Activated CD8-positive, alpha-beta memory T cell treated with anti-CD3 and anti-CD28 coated beads, Interleukin-2, amount 10 ng/mL, durations not matched to agents 7 days and 5 days (primary cell): ENCODE measurements at places on chromosomes 5 and 9.

DNA sequence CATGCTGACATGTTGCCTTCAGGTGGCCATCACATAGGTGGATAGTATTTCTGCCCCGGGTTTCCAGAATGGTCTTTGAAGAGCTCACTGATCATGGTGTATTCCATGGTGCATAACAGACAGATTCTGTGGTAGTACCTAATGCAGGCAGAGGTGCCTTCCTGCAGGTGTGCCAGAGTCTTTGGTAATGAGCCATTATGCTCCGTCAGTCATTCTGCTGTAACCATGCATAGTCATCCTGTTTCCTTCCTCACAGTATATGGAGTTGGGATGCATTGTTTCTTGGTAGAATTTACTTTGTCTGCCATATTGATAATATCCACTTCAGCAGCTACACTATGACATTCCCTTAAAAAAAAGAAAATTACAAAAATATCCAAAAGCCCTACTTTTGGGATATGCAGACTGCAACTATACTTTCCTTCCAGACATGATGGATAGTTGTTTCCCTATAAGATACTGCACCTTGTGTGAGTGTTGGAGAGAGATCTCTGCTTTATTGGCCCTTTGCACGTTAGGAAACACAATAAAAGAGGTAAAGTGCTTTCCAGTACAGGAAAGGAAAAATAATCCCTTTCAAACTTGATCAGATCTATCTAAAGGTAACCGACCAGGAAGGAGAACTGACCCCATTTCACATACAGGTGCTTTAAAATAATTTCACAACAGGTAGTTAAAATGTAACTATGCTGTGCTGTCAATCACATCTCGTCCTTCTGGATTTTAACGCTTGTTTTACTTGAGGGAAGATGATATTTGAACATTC lies 537.5 kb upstream of the WWC1 start:
- DNase-seq = no peak

DNA sequence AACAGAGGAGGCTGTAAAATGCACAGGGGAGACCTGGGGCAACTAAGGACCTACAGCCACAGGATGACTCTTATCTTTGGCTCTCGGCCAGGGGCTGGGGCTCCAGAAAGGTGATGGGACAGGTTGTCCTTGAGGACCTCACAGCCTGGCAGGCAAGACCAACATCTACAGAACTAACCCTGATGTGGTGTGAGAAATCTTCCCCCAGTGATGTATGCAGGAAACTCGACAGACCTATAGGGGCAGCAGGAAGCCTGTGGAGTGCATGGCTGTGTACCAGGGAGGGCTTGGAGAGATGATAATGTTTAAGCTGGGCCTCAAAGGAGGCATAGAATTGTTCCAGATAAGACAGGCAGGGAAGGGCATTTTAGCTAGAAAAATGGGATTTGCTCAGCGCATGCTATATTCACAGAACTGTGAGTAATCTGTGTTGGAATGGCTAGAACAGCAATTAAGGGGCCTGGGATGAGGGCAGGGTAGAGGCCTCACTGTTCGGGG lies 68.5 kb upstream of the SLC25A51 start:
- DNase-seq = no peak

DNA sequence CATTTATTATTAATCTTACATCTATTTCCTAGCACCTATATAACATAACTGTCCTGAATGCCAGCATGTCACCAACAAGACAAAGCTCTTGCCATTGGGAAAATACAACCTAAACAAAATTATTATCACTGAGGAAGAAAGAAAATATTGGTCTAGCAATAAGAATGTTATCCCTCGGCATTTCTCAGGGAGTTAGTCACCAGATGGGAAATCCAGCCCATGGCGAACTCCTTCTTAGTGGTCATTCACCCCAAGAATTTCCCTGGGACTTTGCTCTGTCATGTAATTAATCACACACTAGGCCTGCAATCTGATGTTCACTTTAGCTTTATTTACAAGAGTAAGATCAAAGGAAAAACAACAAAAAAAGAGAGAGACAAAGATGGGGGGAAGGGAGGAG lies 56.1 kb upstream of the TAS2R1 start:
- no peak for DNase-seq

- no peak for DNase-seq
Measured at GRCh38 chr9:16401701-16402100, 468.8 kb downstream of the BNC2 start.

- DNase-seq = no peak
Measured at GRCh38 chr9:26310294-26310693, 582.3 kb downstream of the CAAP1 start.

GRCh38 chr5:180568914-180569313 lies 22.4 kb downstream of the SCGB3A1 start:
- no peak for DNase-seq

DNA sequence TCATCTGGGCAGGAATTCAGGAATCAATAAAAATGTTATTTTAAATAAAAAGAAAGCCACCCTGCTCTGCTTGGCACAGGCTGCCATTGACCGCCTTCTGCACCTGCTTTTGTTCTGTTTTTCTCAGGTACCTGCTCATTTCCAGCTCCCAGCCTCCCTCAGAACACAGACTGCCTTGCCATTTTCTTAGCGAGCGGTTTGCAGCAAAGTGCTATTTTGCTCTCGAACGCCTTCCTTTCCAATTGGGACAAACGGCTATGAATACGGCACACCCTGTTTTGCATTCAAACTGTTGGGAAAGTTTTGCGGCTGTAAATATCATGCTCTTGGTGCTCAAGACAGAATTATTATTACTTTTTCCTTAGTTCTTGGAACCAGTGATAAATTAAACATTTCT lies 25.1 kb upstream of the FCN1 start:
- DNase-seq = no peak

- no peak for DNase-seq
Measured at GRCh38 chr5:164202338-164202737, 696.9 kb downstream of the MAT2B start.

DNA sequence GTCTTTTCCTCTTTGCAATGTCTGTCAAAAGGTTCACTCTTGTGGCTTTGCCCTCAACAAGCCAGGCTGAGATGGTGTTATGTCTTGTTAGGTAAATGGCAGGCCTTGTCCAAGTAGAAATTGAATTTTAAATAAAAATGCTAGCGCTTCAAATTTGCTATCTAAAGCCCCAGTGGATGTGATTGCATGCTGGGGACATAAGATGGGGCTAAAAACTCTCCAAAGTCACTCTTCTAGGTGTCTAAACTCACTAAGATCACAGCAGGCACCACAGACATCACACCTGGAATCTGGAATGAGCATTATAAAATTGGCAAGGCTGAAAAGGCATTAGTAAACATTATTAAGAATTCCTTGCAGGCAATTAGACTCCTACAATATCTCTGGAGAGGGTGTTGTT lies 262.7 kb upstream of the CLINT1 start:
- DNase-seq = no peak

GRCh38 chr5:18299166-18299565 lies 664.9 kb downstream of the TAF11L14 start:
- DNase-seq = no peak

- DNase-seq = no peak
Measured at GRCh38 chr9:33124751-33125381, 42.3 kb downstream of the B4GALT1 start.

- no peak for DNase-seq
Measured at GRCh38 chr5:103224894-103225246, 33.7 kb upstream of the MACIR start.

- DNase-seq = no peak
Measured at GRCh38 chr5:1122511-1123294, 10.8 kb upstream of the SLC12A7 start.

DNA sequence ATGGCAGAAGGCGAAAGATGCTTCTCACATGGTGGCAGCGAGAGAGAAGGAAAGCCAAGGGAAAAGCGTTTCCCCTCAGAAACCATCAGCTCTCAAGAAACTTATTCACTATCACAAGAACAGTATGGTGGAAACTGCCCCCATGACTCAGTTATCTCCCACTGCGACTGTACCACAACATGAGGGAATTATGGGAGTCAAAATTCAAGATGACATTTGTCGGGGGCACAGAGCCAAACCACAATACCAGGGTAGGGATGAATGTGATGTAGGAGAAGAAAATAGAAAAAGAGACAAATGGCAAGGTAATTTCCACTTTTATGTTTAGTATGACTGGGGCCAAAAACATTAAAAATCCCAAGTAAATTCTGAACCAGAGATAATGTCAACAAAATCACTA lies 216.8 kb downstream of the TRIM36 start:
- DNase-seq = no peak

DNA sequence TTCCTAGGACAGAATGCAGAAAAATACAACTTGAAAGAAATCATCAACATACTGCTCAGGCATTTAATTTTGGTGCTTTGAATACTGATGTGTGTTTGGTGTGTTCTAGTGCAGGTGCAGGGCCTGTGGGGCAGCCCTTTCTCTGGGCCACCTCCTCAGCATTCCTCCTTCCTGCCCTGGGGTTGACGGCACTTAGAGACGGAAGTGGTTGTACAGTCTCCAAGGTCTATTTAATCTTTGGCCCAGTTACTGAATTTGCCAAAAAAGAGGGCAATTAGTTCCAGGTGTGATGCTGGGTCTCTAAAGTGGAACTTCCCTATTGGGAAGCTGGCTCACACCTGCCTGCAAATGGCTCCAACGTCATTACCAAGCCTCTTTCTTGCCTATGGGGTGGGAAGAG lies 269.0 kb downstream of the SH3GL2 start:
- DNase-seq = no peak

DNA sequence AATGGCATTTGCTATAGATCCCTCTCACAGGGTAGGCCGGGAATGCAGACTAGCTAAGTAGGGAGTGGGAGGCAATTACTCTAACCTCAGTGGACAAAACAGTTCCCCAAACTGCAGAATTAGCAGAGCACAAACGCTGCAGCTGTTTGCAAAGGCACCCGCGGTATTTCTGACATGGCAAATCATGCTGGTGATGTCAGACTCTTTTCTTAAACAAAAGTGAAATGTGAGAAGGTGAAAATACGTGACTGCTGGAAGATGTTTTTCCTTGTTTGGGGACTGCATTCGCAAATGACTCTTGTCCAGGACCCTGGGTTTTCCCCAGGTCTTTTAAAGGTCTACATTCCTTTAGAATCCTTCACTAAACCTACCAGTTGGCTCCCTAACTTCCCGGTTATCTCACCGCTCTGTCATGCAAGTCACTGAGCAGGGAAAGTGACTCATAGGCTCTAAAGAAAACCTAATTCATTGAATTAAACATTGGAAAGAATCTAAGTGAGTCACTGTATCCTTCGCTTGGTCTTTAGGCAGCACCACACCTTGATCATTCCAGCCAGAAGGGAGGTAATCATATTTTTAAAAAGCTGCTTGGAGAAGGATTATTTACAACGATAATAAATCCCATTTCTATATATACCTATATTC lies 91.5 kb upstream of the DNAH5 start:
- no peak for DNase-seq

- no peak for DNase-seq
Measured at GRCh38 chr5:147845618-147846017, 14.1 kb upstream of the SPINK1 start.

GRCh38 chr9:34451545-34451944 lies 6.8 kb downstream of the FAM219A start:
- DNase-seq = peak; percentile 85

- no peak for DNase-seq
Measured at GRCh38 chr9:5185220-5185840, at the start of gene INSL6. INSL6 (minus strand) TSS chr9:5185639; CDS start chr9:5185602, 37 bp downstream.
